ENCODE measurements at places on chromosomes 3 and 15.
A peak's percentile ranks its signal among the peaks of the same experiment; 100 is the strongest.

DNA sequence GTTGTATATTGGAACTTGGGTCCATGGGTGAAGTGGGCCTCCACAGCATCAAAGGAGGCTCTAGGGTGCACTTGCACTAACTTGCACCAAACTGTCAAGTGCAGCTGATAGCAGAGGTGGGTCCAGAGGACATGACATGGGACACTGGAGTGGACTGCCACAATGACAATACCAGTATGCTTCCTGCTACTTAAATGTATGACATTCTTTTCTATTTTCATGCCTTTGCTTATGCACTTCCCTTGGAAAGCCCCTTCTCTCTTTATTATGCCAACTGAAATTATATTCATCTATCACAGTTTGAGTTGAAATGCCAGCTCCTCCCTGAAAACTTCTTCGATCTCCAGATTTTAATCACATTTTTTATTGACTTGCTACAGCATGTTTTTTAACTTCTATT lies 101.8 kb downstream of the CFAP20DC start:
- DNase-seq, result no peak

DNA sequence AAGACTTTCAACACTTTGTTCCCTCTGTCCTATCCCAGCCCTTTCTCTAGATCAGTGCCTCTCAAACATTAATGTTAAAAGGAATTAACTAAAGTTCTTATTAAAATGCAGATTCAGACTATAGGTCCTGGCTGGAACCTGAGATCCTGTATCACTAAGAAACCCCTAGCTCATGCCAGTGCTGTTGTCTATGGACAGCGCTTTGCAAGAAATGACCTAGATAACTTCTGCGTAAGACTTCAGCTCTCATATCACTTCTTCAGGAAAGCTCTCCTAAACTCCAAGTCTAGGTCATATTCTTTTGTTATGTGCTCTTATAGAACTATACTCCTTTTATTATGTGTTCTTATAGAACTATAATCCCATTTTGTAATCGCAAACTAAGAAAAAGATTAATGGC lies 67.8 kb upstream of the CDIN1 start:
- no peak for DNase-seq

- DNase-seq, result no peak
These were observed 386.3 kb upstream of the NR2F2 start for GRCh38 chr15:95944193-95944592.

DNA sequence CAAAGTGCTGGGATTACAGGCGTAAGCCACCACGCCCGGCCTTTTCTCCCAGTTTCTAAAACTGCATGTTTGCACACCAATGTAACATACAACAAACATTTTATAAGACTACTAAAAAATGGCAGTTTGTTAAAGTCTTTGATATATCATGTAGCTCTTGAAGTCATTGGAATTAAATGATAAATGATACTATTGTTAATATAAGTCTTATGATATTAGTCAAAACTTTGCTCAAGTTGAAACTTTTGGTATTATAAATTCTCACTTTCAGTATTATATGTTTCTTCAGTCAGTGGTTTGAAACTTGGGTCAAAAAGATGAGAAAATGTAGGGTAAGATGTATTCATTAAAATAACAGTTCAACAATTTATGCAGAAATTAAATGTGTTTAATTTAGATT lies 117.6 kb upstream of the TBL1XR1 start:
- DNase-seq, result no peak

DNA sequence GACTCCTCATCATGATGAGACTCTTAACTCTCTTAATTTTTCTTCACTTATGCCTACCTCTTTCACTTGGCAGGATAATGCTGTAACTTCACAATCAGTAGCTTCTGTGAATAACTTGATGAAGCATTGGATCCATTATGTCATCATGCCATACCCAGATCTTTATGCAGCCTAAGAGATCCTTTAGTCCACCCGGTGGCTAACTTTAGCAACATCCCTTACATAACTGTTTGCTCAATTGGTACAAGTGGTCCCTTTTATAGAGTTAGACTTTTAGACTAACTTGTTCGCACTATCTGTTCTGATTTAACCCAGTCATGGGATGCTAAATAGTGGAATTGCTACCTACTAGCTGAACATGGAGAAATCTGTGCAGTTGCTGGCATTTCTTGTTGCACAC lies 184.5 kb downstream of the USP13 start:
- DNase-seq, result no peak

DNA sequence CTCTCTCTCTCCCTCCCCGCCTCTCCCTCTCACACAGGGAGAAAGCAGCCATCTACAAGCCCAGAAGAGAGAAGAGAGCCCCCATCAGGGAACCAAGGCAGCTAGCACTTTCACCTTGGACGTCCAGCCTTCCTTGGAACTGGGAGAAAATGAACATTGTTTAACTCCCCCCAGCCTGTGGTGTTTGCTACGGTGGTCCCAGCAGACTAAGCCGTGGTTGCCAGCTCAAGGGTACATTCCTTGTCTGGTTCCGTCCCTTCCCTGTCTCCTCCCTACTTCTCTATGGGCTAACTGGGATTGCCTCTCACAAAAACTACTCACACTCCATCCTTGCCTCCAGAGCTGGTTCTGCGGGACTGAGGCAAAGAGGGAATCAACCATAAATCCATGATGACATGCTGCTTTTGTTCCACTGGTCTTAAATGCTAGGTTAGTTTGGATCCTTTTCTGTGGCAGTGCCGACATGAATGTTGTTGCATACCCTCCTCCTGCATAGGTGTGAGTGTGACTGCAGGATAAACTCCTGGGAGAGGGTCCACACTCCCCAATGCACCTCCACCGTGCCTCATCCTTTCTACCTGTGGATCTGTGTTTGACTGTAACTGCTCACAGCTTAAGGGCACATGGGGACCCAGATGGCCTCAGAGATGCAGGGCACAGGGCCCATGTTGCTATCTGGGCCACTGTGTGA lies 12.0 kb downstream of the C3orf22 start:
- DNase-seq, result no peak

DNA sequence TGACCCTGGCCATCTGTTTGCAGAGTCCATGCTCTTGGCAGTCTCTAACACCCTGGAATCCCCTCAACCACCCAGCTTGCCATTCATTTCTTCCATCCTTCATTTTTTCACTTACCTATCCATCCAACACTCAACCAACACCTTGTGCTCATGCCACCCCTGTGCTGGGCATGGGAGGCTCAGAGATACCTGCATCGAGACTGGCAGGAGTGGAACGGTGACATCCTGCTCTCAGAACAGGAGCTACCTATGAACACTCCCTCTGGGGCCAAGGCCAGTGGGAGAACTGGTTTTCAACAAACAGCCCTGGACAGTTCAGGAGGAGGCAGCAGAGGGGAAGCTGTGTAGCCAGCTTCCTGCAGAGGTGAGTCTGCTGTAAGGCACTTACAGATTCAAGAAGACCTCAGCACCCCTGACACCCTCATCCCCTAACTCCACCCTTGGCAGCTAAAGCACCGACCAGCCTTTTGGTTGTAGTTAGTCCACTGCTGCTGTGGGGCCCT lies 19.5 kb upstream of the ATP2B2 start:
- DNase-seq, result no peak

DNA sequence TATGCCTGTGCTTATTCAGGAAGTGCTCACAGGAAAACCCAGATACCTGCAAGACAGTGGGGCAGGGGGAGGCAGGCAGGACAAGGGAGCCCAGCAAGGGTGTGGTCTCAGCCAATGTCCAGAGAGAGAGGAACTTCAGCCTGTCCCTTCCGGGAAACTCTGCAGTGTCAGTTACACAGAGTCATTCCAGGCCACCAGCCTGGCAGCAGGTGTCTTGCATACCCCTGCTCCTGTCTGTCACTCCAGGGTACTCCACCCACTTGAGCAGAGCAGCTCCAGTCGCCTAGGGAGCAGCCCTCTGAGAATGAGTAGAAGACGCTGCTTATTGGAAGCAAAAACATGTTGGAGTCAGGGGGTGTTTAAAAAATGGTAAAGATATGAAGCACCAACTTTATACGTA lies 431.2 kb upstream of the RGMA start:
- no peak for DNase-seq

DNA sequence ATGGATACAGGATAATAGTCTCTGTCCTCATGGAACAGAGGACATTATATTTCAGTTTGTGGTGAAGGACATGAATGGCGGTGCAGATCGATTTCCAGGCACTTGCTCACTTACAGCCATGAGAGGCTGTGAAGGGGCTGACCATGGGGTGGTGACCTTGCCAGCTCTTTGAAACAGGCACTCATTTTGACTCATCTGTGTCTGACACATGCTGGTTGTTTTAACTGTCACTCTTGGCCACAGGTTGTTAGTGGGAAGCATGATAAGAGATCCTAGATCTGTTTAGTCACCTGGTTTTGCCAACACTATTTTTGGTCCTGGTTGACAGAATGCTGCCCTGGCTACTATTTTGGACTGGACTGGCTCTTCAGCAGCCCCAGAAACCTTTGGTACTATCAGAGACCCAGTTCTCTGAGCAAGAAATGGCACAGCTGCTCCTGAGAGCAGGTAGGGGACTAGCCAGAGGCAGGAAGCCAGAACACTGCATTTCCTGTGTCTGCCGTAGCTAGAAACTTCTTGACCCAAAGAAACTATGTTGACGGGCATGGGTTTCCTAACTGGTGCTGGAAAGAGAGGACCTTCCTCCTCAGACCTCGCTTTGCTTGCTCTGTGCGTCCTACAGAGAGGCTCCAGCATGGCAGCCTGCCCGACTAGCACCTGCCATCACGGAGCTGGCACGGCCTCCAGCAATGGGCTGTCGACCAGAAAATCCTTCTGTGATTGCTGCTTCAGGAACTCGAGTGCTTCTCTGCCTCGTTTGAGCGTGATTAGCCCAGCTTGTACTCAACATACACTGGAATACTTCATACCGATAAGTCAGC lies 6.3 kb downstream of the PXYLP1 start:
- no peak for DNase-seq

DNA sequence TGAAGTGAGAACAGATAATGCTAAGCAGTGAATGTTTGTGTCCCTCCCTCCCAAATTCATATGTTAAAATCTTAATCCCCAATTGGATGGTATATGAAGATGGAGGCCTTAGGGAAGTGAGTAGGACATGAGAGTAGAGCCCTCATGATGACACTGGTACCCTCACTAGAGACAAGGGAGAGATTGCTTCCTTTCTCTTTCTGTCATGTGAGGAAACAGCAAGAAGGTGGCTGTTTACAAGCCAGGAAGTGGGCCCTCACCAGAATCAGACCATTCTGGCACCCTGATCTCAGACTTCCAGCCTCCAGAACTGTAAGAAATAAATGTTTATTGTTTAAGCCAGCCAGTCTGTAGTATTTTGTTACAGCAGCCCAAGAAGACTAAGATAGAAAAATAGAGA lies 209.5 kb downstream of the SATB1 start:
- DNase-seq, result no peak

DNA sequence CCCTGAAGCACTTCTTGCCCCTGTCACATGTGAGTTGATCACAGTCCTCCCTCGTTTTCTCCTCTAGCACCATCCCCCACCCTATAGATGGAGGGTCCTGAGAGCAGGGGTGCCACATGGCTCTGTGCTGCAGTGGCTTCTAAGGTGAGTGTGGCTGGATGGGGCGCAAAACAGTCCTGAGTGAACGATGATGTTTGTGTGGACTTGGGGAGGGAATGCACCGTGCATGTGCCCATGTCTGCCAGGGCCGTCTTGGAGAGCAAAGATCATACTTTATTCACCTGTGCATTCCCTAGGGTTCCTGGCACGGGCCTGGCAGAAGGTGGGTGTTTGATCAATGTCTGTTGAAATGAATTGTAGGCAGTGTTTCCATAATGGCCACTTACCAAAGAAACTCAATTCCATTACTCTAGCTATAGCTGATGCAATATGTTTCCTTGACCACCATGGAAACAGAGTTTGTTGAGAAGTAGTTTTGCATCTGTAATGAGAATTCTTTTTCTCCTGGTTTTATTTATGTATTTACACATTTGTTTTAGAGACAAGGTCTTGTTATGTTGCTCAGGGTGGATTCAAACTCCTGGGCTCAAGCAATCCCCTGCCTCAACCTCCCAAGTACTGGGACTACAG lies 58.0 kb downstream of the ABTB1 start:
- DNase-seq, result no peak

- DNase-seq, result no peak
These were observed 39.6 kb upstream of the SECISBP2L start for GRCh38 chr15:49085696-49086459.

DNA sequence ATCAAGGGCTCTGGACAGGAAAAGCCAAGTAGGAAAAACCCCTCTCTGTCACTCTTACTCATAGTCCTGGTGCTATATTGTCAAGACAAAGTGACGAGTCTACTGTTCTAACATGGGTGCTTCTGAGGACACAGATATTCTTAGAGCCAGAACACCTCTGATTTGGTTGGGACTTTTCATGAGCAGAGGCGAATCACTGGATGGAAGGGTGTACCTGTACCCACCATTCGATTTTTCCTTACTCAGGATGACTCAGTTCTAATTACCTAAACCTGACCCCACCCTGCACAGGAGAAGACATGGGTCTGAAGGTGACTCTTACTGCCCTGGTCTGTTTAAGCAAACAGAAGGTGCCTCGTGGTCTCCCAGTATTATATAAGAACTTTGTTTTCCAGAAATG lies 58.5 kb downstream of the ABCC5 start:
- DNase-seq, result peak; percentile 6

GRCh38 chr15:63551400-63551799 lies 45.8 kb upstream of the FBXL22 start:
- no peak for DNase-seq

DNA sequence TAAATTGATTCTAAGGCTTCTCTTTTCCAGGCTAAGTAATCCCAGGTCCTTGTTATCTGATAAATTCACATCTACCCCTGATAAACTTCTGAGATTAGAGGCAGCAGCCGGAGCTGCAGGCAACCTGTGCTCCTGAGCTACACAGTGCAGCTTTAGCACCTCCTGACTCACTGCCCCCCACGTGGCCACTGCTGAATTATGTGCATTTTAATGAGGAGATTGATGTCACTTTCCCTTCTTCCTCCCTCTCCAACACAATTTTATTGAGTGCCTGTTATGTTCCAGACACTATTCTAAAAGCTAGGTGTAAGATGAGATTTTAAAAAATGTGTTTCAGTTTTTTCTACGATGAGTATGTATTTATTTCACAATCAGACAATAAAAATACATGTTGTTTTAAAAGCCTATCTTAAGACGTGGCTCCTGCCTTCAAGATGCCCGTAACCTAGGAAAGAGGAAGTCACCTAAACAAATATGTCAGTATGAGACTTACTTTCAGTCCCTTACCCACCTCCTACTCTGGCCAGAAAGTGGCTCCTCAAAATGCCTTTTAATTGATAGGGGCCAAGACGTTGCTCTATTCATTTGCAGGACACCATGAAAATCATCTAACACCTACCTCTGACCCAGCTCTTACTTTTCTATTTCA lies 161.5 kb upstream of the PFN2 start:
- DNase-seq, result peak; percentile 22

- DNase-seq, result no peak
These were observed 66.7 kb downstream of the FBXL22 start for GRCh38 chr15:63663906-63664305.

DNA sequence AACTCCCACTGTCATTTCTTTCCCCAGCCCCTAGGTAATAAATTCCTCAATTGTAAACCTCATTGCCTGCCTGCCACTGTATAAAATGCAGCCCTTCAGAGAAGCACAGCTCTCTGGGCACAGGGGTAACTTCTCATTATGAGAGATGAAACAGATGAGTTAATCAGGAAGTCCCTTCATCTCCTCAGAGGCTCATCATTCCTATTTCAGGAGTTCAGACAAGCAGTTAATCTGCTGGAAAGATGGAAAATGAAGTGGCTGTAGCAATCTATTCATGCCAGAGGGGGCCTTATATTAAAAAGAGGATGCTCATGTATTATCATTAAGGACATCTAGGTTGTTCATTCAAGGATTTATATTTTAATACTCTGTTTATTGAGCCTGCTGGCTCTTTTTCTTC lies 519.5 kb upstream of the LMCD1 start:
- DNase-seq, result no peak

- DNase-seq, result no peak
These were observed 21.8 kb downstream of the IGDCC3 start for GRCh38 chr15:65355988-65356353.

Measured in Calu3 (cell line).